SK-N-MC (cell line): ENCODE measurements at places on chromosomes 7 and 10.

- DNase-seq, result no peak
Observed at GRCh38 chr7:124702385-124702784, 63.2 kb downstream of the GPR37 start.

DNA sequence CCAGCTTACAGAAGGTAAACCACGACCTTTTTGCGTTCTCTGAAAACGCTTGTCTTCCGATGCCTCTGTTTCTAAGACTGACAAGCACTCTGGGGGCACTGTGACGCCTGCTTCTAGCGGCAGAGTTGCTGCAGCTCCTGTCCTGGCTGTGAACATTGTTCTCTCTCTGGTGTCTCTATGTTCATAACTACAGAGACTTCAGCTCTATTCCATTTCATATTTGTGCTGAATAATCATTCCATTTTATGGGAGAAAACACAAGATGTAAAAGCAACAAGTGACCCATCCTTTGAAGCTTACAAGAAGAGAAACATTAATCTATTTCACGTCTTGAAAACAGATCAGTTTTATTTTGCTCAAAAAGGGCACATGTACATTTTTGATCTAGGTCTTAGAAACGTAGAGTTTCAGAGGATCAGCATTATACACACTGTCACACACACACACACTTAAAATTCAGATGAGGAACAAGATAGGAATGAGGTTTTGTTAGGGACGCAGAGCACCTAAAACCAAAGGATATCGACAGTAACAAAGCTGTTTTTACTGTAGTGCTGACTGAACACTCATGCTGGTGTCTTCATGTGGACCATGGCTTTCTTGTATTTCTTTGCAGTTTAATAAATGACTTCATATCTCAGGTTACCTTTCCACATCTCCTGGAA, 3.0 kb downstream of the IKZF1 start:
- DNase-seq, result no peak

DNA sequence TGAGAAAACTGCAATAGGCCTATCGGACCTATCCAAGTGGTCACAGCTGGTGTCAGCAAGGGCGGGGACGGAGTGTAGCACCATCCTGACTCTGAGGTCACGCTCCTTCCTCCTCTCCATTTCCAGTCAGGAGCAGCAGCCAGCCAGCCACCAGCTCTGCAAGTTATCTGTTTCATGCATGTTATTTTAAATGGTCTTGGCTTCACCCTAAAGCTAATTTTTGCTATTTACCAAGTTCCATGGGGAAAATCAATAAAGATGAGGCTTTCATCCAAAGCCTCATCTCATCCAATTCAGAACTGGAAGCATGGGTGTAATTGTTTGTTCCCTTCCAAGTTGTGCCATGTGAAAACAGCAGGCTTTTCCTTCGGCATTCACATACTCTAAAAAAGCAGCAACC, 49.3 kb downstream of the ICA1 start:
- DNase-seq, result no peak

- peak; percentile 22 for DNase-seq
Observed at GRCh38 chr10:30784524-30784896, 155.0 kb upstream of the LYZL2 start.

DNA sequence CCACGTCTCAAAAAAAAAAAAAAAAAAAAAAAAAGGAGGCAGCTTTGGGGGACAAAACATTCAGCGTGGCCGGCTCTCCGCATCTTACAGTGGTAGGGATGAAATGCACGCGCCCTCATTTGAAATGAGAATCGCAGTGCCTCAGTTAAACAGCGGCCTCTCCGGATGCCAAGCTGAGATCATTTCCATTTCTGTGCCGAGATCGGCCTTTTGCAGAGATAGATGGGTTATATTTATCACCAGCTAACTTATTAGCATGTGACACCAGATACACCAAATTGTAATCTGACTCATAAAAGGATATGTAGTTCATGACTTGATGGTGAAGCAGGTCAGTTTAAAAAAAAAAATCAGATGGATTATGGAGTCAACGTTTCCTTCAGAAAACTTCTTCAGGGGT, 138.7 kb downstream of the CUX1 start:
- no peak for DNase-seq

DNA sequence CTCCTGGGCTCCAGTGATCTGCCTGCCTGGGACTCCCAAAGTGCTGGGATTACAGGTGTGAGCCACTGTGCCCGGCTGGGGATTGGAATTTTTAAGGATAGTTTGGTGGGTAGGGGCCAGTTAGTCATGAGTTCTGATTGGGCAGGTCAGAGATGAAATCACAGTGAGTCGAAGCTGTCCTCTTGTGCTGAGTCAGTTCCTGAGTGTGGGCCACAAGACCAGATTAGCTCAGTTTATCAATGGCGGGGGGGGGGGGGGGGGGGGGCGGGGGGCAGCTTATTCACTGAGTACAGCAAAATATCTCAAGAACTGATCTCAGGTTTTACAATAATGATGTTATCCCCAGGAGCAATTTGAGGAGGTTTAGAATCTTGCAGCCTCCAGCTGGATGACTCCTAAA, 11.6 kb upstream of the ERCC6 start:
- no peak for DNase-seq

- no peak for DNase-seq
Observed at GRCh38 chr7:22351329-22351692, 5.6 kb downstream of the RAPGEF5 start.

DNA sequence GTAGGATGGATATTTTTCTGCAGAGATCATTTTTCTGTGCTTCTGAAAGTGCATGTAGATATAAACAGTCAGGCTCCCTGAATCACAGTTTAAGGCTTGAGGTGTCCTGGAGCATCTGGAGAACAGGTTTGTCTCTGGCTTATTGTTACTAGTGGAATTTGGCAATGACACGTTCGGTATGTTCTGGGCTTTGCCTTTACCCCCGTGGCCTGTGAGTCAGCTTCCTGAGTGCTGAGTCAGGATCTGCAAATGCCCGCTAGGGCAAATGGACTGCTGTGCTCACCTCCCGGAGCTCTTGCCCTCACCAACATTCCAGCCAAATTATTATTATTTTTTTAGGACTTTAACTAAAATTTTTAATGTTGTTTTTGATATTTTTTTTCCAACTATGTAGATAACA, 192.5 kb upstream of the PRSS1 start:
- DNase-seq, result no peak

DNA sequence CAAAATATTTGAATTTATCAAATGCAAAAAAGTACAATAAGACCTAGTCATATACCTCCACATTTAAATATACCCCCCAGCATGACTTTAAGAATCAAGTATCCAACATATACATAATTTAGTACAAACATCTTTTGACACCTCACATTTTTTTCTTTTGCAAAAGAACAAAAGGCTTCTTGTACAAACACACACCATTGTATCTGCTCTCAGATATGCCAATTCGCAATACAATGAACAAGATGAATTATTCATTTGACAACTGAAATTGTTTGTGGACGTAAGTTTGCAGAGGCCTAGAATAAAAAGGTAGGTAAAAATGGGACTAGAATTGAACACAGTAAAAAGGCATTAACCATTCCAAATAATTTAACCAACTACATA, 154.4 kb downstream of the CACNA2D1 start:
- DNase-seq, result no peak

GRCh38 chr10:94489976-94490788, 55.4 kb upstream of the HELLS start:
- no peak for DNase-seq

GRCh38 chr10:117107238-117107637, 30.8 kb downstream of the VAX1 start:
- no peak for DNase-seq

DNA sequence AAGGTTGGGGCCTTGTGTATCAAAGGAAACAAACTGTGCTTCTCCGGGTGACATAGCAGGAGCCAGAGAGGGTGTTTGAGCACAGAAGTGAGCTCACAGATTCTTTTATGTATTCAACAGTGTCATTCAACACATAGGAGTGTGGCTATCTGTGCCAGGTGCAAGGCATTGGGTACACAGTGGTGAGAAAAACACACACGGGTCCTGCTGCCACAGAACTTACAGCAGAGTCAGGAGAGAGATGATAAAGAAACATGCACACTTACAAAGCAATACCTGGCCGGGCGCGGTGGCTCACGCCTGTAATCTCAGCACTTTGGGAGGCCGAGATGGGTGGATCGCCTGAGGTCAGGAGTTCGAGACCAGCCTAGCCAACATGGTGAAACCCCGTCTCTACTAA, 16.3 kb upstream of the ECHDC3 start:
- DNase-seq, result no peak

DNA sequence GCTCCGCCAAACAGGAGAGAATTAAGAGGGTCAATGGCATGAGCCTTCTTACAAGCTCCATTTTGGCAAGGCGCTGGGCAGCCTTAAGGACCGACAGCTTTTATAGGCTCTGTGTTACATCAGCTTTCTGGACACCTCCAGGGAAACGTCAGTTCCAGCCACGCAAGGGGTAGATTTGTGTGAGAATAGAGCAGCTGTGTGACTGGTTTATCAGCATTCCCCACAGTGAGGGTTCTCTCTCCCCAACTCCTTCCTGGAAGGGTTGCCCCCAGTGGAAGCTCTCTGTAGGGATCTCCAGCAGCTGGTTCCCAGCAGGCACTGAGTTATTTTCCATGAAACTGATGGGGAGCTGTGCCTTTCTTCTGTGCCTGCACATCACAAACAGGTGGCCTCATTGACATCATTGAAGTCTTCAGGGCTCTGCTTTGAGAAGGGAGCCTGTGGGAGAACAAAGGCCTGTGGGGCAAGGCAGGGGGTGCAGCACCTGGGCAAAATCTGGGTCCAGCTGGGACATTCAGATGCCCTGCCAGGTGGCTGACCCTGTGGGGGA, at the start of gene CUZD1:
TSS of gene CUZD1 (minus strand) at position 75 of the 550 bp plus-strand sequence. CDS start at position 61, 14 bp downstream.
- DNase-seq, result no peak
